NCI-H2107 (cell line): ENCODE measurements at places on chromosomes 7 and 10.

DNA sequence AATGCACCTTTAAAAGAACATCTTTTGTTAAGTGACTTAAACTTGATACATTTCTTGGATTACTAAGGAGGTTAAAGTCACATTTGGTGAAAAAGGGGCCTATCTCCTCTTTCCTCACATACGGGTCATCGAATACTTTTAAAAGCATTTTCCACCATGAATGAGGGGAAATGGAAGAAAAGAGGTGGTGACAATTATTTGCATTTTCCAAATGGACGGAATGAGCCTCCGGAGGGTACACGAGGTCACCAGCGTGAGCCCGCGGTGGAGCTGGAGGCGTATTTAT, 1.0 kb upstream of the BMPR1A start:
- DNase-seq, result no peak

GRCh38 chr7:138212314-138212713, 136.1 kb downstream of the AKR1D1 start:
- DNase-seq, result no peak

- no peak for DNase-seq
Observed at GRCh38 chr10:3347413-3348182, 175.0 kb upstream of the PITRM1 start.

GRCh38 chr10:71419750-71420149, 23.0 kb downstream of the CDH23 start:
- no peak for DNase-seq

DNA sequence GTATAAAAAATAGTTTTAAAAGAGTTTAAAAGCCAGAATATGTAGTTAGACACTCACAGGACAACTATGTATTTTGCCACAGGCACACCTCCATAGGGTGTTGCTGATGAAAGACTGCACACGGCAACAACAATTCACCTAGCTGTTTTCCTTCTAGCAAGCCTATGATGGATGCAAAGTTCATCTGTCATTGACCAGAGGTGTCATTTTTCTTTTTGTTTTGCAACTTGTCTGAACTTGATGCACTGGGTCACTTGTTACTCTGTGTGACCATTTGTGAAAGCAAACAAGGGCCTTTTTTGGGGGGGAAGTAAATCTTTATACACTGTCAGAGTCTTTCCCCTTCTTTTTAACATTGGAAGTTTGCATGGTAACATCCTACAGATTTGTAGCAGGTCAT, 258.0 kb upstream of the SEMA3A start:
- no peak for DNase-seq

DNA sequence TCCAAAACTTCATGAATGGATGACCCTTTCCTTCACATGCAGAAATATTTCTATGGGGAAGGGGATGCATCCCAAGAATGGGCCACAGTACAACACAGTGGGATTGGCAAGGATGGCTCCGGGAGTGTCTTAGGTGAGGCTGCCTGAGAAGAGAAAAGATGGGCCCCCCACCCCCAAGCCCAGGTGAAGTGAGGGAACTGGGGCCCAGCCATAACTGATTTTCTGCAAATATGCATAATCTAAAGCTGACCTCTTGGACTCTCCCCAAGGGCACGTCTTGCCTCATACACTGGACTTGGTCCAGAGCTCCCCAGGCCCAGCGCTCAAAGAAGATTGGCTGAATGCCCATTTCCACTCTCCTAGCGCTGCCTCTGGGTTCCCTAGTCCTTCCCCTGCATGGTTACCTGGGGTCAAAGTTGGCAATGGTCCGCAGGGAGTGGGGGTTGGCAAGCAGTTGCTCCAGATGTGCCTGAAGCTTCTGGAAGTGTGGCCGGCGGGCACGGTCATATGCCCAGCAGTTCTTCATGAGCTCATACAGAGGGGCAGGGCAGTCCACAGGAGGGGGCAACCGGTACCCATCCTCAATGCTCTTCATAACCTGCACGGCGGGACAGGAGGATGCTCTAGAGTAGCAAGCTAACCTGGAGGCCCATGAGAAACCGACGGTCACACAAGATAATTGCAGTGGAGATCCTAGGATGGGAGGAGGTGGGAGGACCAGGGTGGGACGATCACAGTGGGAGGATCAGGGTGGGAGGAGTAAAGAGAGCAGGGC, 12.3 kb downstream of the ZYX start:
- no peak for DNase-seq

GRCh38 chr10:17196045-17196444, 5.4 kb downstream of the TRDMT1 start:
- DNase-seq, result no peak

DNA sequence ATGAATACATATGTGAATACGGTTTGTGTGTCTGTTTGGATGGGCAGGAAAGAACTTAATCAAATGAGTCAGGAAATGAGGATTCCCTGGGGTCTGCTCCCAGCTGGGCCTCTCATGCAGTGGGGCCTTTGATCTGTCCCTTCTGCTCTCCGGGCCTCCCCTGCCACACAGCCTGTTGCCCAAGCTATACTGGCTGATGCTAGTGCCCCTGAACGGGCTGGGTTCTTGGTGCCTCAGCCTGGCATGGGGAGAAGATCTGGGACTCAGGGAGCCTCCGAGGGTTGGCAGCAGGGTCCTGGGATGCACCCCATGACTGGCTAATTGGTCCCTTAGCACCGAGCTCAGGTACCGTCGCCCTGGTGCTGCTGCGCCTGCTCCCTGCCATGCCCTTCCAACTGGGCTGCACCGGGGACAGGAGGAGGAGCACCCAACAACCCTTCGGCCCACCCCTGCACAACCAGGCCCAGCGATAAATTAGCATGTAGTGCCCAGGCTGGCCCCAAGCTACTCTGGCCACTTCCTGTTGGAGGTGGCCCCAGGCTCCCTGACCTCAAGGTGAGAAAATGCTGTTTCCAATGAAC, 59.9 kb upstream of the DUSP5 start:
- no peak for DNase-seq

- no peak for DNase-seq
Observed at GRCh38 chr7:7237201-7237977, 55.0 kb downstream of the C1GALT1 start.

DNA sequence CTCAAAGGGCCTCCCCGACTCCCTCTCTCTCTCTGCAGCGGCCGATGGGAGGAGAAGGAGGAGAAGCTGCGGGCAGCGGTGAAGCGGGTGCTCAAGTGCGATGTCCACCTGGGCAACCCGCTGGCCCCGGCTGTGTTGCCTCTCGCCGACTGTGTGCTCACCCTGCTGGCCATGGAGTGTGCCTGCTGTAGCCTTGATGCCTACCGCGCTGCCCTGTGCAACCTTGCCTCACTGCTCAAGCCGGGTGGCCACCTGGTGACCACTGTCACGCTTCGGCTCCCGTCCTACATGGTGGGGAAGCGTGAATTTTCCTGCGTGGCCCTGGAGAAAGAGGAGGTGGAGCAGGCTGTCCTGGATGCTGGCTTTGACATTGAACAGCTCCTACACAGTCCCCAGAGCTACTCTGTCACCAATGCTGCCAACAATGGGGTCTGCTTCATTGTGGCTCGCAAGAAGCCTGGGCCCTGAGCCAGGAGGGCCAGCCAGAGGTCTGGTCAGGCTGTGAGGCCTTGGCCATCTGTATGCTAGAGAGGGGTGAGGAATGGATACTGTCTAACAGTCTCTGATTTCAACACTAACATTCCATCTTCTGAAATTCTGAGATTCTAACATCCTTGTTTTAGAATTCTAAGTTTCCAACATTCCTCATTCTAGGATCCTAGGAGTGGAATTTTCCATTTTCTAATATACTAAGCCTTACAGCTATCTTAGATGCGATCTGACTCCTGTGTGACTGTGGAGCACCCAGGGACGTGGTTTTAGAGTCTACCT, 3.6 kb downstream of the INMT start:
- no peak for DNase-seq

GRCh38 chr7:41977151-41977651, 259.8 kb downstream of the GLI3 start:
- DNase-seq, result no peak

GRCh38 chr10:7071421-7071820, 339.4 kb downstream of the SFMBT2 start:
- no peak for DNase-seq

- DNase-seq, result no peak
Observed at GRCh38 chr10:103278537-103278823, 1.5 kb downstream of the INA start.

GRCh38 chr10:70891627-70892026, 3.3 kb upstream of the PCBD1 start:
- no peak for DNase-seq

DNA sequence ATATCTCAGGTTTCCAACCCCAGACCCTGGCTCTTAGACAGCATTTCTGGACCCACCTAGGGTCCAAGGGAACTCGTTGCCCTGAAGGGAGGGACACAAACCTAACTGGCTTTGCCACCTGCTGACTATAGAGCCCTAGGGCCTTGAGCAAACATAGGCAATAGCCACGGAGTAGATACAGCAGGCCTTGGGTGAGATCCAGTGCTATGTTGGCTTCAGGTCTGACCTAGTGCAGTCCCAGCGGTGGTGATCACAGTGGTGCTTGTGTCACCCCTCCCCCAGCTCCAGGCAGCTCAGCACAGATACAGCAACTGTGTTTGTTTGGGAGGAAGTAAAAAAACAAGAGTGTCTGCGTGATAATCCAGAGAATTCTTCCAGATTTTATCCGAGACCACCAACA, 9.7 kb upstream of the TNKS2 start:
- DNase-seq, result no peak

DNA sequence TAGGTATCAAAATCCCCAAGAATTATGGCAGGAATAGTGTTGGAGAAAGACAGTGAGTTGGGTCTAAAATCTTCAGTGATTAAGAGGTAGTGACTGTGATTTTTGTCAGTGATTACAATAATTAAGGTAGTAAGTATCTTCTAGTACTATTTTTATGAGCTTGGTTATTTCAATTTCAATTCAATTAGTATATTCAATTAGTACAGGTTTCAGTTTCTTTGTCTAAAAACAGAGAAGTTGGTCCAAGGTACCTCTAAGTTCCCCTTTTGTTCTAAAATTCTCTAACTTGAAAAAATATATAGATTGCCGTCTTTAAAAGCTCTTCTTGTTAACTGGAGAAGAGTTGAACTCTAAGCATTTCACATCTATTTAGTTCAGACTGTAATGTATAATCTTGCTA, 82.9 kb downstream of the OTUD1 start:
- DNase-seq, result no peak

- no peak for DNase-seq
Observed at GRCh38 chr7:83697804-83698530, 49.0 kb upstream of the SEMA3E start.

GRCh38 chr10:112618814-112619213, 171.8 kb downstream of the VTI1A start:
- no peak for DNase-seq

- DNase-seq, result no peak
Observed at GRCh38 chr10:59060852-59061251, 115.6 kb upstream of the PHYHIPL start.

DNA sequence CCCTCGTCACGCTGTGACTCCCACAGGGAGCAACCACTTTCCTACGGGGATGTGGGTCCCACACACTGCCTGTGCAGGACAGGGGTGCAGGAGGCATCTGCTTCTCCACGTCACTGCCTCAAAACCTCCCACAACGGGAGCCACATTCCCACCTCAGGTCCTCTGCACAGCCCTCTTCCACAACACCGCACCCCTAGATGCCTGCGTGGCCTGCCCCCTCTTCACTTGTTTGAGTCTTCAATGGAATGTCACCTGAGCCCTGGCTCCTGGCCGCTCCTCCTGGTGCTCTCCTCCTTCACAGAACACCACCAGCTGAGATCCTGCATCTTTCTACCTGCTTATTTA, 73.6 kb downstream of the MAD1L1 start:
- DNase-seq, result no peak

GRCh38 chr7:43850348-43851116, 18.8 kb downstream of the MRPS24 start:
- DNase-seq, result no peak

GRCh38 chr7:40192036-40192435, 57.2 kb downstream of the SUGCT start:
- DNase-seq, result no peak

- DNase-seq, result no peak
Observed at GRCh38 chr7:154985230-154985629, 17.7 kb downstream of the PAXIP1 start.

DNA sequence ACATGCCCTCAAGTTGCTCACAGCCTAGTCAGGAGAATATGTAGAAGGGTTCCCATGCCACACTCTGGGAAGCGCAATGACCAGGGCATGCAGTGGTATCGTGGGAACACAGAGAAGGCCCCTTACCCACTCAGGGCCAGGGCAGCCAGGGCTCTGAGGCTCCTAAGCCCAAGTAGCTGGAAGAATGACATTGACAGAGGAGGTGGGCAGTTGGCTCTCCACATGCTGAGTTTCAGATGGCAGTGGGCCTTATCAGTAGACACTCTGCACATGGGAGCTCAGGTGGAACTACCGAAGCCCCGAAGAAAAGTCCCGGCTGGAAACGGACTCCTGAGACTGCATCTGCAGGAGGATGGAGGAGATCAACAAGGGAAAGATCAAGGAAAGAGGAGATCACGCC, 15.7 kb upstream of the SVOPL start:
- DNase-seq, result no peak

DNA sequence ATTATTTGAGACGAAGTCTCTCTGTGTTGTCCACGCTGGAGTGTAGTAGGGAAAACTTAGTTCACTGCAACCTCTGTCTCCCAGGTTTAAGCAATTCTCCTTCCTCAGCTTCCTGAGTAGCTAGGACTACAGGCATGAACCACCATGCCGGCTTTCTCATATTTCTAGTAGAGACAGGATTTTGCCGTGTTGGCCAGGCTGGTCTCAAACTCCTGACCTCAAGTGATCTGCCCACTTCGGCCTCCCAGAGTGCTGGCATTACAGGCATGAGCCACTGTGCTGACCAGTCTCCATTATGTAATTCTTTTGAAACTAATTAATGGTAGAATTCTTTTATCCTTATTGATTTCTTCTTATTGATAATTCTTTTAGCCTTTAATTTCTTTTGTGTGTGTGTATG, 32.5 kb downstream of the PCLO start:
- DNase-seq, result no peak

DNA sequence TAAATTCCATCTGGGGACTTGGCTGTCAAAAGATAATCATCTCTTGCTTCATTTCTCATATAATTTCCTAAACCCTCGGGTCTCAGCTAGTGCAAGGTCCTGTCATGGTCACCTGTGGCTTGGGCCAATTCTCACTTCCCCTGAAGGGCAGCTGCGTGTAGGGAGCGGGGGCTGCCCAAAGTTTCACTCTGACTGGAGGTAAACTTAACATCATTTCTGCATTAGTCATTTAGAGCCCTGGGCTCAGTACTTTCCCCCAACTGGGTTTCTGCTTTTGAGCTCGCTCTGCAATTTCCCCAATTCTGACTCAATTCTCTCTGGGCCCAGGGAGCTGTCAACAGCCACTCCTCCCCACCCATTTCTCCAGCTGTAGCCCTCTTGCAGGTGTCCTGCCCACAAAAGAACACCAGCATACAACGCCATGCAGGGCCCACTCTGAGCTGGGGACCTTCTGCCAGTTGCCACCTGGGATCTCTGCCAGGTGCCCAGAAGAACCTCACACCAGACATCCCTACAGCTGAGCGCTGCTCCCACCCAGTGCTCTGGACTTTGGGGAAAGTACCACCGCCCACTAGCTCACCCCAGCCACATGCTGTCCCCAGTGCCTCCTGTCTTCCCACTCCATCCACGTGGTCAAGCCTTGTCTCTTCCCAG, 37.9 kb downstream of the VOPP1 start:
- no peak for DNase-seq

GRCh38 chr7:82507365-82507975, 63.9 kb upstream of the CACNA2D1 start:
- no peak for DNase-seq

- DNase-seq, result no peak
Observed at GRCh38 chr7:158955146-158955870, 99.0 kb downstream of the DYNC2I1 start.

GRCh38 chr7:27097686-27098577, 2.1 kb upstream of the HOXA1 start:
- DNase-seq, result no peak

GRCh38 chr7:106947244-106947728, 82.2 kb downstream of the PIK3CG start:
- peak; percentile 61 for DNase-seq
